NCI-H2029 treated with DMSO at 0.1 percent for 48 hours (cell line): ENCODE measurements at places on chromosomes 3 and 15.

GRCh38 chr15:90750186-90750585, 33.0 kb downstream of the BLM start:
- no peak for DNase-seq

- no peak for DNase-seq
These were observed 78.4 kb downstream of the B3GNT5 start for GRCh38 chr3:183331498-183331897.

GRCh38 chr15:88649286-88649733, 10.5 kb downstream of the ISG20 start:
- DNase-seq = no peak

- no peak for DNase-seq
These were observed 42.1 kb upstream of the DLG1 start for GRCh38 chr3:197340521-197340871.

GRCh38 chr3:17423786-17424536, 318.5 kb downstream of the TBC1D5 start:
- DNase-seq = no peak

DNA sequence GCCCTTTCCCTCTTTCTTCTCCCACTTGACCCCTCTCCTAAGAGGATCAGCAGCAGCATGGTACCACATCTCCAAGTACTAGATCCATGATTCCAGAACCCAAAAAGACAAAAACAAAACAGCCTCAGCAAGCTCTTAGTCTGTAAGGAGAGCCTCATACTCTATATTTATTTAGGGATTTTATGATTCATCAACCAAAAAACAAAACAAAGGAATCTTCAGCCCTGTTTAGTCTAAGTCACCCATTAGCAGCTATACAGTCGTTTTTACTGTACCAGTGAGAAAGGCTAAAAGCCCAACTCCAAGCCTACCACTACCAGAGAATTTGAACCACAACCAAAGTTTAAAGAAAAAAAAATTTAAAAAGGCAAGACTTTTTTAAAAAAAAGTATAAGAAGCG, 1020.3 kb upstream of the CADM2 start:
- DNase-seq = no peak

GRCh38 chr3:193335031-193335430, 43.5 kb downstream of the ATP13A5 start:
- no peak for DNase-seq

DNA sequence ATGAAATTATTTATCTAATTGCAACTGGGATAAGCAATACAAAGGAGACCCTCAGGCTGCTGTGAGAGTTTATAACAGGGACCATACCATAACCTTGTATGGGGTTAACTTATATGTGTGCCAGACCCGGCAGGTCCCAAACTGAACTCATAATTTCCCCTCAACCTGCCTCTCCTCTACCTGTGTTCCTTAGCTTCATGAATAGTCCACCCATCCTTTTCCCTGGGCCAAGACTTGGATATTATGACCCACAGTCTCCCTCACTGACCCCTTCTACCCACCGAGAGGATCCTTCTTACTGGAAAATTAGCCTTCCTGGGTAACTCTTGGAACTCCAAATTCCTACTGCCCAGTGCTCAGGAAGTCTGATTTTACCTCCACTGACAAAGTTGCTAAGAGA, 3.4 kb upstream of the TSPAN3 start:
- no peak for DNase-seq

DNA sequence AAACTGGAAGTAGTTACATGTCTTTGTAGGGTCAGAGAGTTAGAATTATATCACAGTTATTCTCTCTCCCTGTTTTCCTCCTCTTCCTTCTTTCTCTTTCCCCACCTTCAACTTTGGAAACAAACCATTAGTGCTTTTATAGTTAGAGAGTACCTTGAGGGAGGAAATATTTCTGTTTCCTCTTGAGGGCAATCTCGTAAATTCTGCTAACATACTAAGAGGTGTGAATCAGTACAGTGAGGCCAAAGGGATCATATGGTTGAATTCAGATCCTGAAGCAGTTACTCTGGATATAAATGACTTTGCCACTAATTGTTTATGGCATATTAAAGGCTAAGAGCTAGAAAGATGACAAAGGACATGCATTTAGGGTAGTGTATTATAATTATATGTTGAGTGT, 60.3 kb upstream of the CCNL1 start:
- no peak for DNase-seq

GRCh38 chr3:184317201-184317600, 2.8 kb downstream of the EIF4G1 start:
- DNase-seq = no peak
